ENCODE measurements at places on chromosomes 7 and 10. TPM values are rescaled to one million over a fixed set of nuclear protein-coding genes. Genes with fewer than 3 reads are reported as not detected.

The SKIDA1 gene
- total RNA-seq = not detected

The PNLIPRP1 gene
- not detected for total RNA-seq

The DDX56 gene
- total RNA-seq = 208 TPM

GRCh38 chr7:40544871-40545303 is 410.1 kb downstream of the SUGCT start:
- DNase-seq = no peak

- DNase-seq = no peak
Observed at GRCh38 chr7:91973639-91974038, 33.0 kb downstream of the AKAP9 start.

DNA sequence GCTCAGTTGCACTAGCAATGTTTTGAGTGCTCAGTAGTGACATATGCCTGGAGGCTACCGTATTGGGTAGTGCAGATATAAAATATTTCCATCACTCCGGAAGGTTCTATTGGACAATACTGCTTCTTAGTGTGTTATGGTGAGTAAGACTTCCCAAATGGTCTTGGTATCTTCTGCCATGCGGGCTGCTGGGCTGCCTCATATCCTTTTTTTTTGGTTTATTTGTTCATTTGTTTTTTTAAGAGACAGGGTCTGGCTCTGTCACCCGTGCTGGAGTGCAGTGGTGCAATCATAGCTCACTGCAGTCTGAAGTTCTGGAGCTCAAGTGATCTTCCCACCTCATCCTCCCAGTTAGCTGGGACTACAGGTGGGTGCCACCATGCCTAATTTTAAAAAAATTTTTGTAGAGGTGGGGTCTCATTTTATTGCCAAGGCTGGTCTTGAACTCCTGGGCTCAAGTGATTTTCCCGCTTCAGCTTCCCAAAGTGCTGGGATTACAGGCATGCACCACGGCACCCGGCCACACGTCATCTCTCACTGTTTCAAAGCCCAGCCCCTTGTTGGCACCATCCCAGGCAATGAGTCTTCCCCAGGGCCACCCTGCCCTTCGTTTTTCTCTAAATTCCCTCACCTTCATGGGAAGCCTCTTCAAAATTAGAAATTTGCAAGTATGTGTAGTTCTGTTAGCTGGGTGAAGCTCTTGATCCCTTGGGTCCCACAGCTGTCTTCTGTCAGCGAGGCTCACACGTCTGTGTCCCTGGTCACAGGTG is 111.0 kb upstream of the KLF14 start:
- no peak for DNase-seq

DNA sequence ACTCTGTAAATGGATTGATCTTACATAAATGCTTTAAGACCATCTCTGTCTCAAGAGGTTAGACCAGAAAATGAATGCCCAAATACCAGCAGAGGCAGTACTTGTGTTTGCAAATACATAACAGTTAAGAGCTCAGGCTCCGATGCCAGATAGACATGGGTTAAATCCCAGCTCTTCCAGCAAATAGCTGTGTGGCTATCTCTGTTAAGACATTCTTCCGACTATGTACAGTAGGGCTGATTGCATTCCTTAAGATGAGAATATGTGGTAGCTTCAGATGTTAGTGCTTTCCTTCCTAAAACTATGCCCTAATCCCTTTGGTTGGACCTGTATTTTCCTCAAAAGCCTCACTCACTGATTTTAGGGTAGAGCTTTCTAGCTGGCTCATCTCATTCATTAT is 2.2 kb downstream of the IDE start:
- no peak for DNase-seq

GRCh38 chr7:25545124-25546008 is 317.1 kb upstream of the NPVF start:
- no peak for DNase-seq

The LRGUK gene
- total RNA-seq = 0.50 TPM

DNA sequence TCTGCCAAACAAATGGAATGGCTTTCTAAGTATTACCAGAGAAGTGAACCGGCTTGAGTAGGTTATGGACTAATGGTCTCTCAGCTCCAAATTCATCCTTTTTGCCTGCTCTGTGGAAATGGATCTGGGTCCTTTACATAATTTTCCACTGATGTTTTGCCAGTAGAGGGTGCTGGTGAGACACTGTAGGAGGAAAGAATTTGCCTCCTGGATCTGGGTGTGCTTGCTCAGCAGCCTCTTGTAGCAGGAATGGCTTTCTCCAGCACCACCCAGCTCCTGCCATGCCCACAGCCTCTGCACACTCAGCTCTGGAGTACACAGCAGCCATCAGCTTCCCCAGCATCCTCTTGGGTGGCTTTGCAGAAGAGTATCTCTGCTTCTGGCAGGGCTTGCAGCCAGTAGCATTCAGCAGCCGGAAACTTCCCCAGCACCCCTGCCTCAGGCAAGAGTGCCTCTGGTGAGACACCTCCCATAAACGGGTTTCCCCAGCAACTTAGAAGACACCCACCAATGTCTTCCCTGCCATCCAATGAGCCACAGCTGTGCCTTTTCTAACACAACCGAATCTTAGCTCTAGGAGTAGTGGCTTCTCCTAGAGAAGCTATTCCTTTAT is 235.0 kb upstream of the PLPP4 start:
- no peak for DNase-seq

The CCDC7 gene
- 14.1 TPM for total RNA-seq

- DNase-seq = no peak
Observed at GRCh38 chr7:43764039-43764761, 5.7 kb downstream of the BLVRA start.

The SLC39A12 gene
- total RNA-seq = not detected

DNA sequence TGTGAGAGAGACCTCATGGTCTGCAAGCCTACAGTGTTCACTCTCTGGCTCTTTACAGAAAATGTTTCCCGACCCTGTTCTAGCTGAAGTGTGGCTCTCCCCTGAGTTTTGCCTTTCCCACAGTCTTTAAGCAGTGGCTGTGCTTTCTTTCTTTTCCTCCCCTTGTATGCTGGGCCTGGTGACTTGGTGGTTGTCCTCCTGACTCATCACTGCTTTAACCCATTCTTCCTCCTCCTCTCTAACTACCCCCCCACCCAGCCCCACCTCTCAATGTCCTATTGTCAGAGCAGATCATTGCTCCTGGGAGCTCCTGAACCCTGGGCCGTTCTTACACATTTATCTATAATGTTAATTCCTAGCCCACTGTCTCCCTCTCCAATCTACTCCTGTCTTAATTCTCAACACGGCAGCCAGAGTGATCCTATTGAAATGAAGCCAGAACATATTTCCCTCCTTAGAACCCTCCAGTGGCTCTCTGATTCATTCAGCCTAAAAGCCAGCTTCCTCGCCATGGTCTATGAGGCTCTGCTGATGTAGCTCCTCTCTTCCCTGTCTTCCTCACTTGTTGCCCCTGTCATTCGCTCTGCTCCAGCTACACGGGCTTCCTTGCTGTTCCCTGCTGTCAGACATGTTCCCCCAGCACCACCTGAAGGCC is 55.0 kb downstream of the DENND11 start:
- DNase-seq = no peak

GRCh38 chr7:13945670-13946069 is 43.8 kb downstream of the ETV1 start:
- no peak for DNase-seq

The TRPV6 gene
- not detected for total RNA-seq

- no peak for DNase-seq
Observed at GRCh38 chr7:68121056-68121455, 1124.4 kb downstream of the TYW1 start.

DNA sequence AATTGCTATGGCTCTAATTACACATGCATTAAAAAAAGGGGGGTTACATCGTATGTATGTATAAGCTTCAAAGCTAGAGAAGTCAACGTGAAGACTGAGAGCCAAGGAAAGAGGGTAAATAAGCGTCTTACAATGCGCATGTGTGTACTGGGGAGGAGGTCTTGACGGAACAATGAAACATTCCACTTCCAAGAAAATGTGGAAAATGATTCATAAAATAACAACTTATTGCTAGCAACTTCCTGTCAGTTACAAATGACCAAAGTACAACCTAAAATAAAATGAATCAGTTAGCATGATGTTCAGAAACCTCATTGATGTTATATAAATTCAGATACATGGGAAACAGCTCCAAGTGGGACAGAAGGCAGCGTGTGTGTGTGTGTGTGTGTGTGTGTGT is 104.1 kb upstream of the RHEB start:
- DNase-seq = no peak

DNA sequence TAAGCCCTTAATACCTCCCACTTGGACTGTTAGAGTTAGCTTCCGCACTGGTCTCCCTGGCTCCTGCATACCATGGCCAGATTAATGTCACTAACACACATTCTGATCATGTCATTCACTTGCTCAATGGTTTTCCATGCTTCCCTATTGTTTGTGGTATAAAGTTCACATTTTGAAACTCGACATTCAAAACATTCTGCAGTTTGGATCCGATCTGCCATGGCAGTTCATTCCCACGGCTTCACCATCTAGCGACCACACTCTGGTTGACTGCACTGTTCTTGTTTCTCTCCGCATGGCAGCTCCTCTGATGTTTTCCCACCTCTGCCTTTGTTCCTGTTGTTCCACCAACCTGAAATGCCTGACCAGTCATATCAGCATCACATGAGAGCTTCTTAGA is 87.4 kb upstream of the WAC start:
- DNase-seq = no peak

DNA sequence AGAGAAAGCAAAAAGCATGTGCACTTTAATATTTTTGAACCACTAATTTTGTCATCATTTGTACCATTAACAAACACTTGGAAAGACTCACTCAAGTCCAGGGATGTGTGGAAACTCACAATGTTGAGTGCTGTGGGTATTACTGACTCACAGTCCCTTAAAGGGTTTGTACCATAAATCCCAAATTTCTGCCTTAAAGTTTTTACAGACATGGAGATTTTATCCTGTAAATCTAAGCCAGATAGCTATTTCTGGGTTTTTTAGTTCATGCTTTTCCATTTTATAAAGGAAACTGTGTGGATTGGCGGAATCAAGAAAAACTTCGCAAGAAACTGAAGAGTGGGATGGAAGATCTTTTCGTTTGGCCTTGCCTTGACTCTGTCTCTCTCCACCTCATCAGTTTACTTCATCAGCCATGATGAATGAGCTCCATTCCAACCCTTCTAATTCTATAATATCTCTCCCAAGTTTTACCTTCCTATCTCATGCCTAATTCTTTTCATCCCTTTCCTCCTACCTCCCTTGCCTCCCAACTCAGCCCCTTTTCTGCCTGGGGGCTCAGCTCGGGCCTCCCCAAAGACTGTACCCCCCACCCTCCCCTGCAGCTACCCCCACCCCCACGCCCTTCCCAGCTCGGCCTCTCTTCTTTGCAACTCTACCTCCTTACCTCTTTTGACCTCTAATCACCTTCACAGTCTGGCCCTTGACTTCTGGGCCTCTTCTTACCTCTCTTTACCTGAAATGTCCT is 218.5 kb upstream of the MKLN1 start:
- DNase-seq = no peak

The ACTR3C gene
- total RNA-seq = 12.6 TPM

DNA sequence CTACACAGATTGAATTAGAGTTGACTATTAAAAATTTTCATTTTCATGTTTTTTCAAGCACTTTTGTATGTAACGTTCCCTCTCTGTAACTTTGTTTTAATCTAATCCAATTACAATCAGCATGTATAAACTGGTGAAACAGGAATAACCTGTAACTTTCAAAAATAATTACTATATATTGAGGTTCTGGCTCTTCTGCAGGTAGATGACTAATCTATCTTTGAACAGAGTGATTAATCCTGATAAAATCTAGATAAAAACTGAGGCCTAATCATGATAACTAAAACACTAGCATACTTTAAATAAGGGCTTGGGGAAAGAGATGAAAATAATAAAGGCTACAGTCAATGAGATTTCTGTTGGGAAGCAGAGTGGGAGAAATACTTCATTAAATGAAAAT is 101.6 kb upstream of the KCND2 start:
- no peak for DNase-seq

- no peak for DNase-seq
Observed at GRCh38 chr7:28500138-28500537, 87.8 kb downstream of the CREB5 start.

DNA sequence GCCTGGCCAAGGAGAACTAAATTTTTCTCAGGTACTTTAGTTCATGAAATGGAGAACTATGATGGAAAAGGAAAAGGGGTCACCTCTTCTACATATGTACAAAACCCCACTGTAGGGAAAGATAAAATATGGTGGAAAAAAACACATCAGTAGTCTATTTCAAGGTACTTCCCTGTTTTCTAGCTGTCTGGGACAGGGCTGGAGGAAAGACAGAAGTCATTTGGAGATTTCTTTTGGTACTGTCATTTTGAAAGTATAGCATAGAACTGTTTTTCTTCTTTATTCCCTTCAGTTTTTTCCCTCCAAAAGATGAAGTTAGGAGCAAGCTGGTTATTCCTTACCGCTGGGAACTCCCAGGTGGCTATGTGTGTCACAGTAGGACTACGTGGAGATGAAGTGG is 196.1 kb downstream of the DOCK4 start:
- DNase-seq = no peak
